ENCODE measurements at places on chromosomes 5 and 9. TPM values are rescaled to one million over a fixed set of nuclear protein-coding genes. Genes with fewer than 3 reads are reported as not detected.

DNA sequence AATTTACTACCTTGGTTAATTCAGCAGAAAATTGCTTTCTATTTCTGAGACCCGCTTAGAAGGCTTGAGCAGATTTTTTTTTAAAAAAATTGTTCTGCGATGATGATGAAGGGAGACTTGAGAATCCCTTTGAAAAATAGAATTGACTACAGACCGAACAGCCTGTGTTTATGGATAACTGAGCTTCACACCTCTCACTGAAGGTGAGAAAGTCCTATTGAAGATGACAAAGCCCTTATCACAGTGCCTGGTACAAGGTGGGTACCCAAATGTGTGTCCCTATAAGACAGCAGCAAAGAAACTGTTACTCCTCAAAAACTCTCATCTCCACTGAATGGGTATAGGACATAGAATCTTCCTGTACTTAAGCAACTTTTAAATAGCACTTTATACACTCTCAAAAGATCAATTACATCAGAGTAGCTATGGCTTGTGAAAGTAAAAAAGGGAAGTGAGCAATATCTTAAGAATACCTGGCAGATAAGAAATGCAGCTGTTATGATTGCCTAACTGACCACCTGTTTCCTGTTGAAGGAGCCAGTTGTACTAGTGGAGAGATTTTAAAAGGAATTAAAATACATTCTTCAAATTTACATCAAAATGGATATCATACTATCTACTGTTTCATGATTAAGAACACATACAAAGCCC, 419.7 kb downstream of the CHSY3 start:
- no peaks in the 10 kb centered on the region for H3K27me3 ChIP-seq
- no peak overlapping the region for H3K27ac ChIP-seq
- H3K36me3 ChIP-seq: no peaks in the 10 kb centered on the region
- H3K4me1 ChIP-seq: no peaks in the 10 kb centered on the region
- H3K4me3 ChIP-seq: no peak overlapping the region
- no peak for DNase-seq

GRCh38 chr5:78162253-78162862, 132.1 kb downstream of the AP3B1 start:
- H3K4me1 ChIP-seq: no peaks in the 10 kb centered on the region
- H3K4me3 ChIP-seq: no peak overlapping the region
- H3K27ac ChIP-seq: no peak overlapping the region

GRCh38 chr9:85200726-85201404, 531.3 kb downstream of the NTRK2 start:
- no peak overlapping the region for H3K27ac ChIP-seq
- no peaks in the 10 kb centered on the region for H3K4me1 ChIP-seq
- no peak overlapping the region for H3K4me3 ChIP-seq
- no peaks in the 10 kb centered on the region for H3K27me3 ChIP-seq
- no peaks in the 10 kb centered on the region for H3K36me3 ChIP-seq
- no peak for DNase-seq

DNA sequence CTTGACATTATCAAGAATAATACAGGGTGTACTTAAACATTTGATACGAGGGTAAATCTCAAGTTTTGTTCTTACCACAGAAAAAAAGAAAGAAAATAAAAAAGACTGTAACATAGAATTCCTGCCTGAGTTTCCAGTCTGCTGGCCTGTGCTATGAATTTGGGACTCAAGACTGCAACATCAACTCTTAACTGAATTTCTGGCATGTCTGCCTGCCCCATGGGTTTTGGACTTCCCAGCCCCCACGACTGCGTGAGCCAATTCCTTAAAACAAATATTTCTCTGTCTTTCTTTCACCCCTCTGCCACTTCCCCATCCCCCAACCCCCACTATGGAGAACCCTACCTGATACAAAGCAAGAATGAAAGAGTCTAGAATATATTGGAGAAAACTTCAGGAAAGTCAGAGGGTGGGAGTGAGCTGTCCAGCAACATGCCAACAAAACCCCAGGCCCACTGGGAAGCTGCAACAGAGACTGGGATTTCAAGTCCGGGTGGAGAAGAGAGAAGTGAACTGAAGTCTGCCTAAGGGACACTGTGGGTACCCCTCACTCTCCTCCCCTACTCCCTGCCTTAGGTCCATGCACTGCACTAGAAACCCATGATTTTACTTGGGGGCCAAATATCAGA, 43.0 kb downstream of the MARCHF3 start:
- no peak overlapping the region for H3K27ac ChIP-seq
- peaks cover 23% of the 10 kb centered on the region for H3K4me1 ChIP-seq
- no peaks in the 10 kb centered on the region for H3K36me3 ChIP-seq
- no peaks in the 10 kb centered on the region for H3K27me3 ChIP-seq

- no peaks in the 10 kb centered on the region for H3K4me1 ChIP-seq
- no peak overlapping the region for H3K27ac ChIP-seq
- no peak overlapping the region for H3K4me3 ChIP-seq
- H3K27me3 ChIP-seq: no peaks in the 10 kb centered on the region
- H3K36me3 ChIP-seq: no peaks in the 10 kb centered on the region
These were observed 63.3 kb upstream of the DAPK1 start for GRCh38 chr9:87434366-87434765.

GRCh38 chr5:40626801-40627200, 52.9 kb upstream of the PTGER4 start:
- no peak overlapping the region for H3K4me3 ChIP-seq
- DNase-seq: no peak
- no peaks in the 10 kb centered on the region for H3K4me1 ChIP-seq
- H3K27me3 ChIP-seq: no peaks in the 10 kb centered on the region
- no peak overlapping the region for H3K27ac ChIP-seq

GRCh38 chr5:93349613-93350012, 231.4 kb downstream of the NR2F1-AS1 start:
- H3K27ac ChIP-seq: no peak overlapping the region
- H3K4me1 ChIP-seq: no peaks in the 10 kb centered on the region
- H3K27me3 ChIP-seq: no peaks in the 10 kb centered on the region
- no peaks in the 10 kb centered on the region for H3K36me3 ChIP-seq
- H3K4me3 ChIP-seq: no peak overlapping the region
- no peak for DNase-seq

DNA sequence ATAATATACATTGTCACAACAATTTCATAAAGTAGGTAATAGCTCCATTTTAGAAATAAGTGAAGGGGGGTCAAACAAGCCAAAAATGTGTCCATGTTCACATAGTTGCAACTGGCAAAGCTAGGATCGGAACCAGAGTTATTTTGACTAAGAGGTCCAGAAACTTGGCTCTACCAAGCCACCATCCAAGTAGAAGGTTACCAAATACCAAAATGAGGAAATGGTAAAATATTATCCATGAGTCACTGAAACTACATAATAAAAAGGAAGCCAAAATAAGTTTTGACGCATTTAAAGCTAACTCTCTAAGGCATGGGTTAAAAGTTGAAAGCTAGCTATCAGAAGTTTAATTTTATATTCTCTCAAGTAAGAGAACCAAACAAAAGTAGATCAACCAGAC, 886.9 kb upstream of the DMAC1 start:
- H3K4me3 ChIP-seq: no peak overlapping the region
- H3K36me3 ChIP-seq: no peaks in the 10 kb centered on the region
- H3K27ac ChIP-seq: no peak overlapping the region
- no peaks in the 10 kb centered on the region for H3K4me1 ChIP-seq

GRCh38 chr9:128144239-128145181, 4.7 kb upstream of the LCN2 start:
- peak; percentile 26 for DNase-seq
- H3K4me3 ChIP-seq: no peak overlapping the region
- H3K27me3 ChIP-seq: no peaks in the 10 kb centered on the region

GRCh38 chr5:151126199-151126645, 31.4 kb downstream of the ANXA6 start:
- H3K27ac ChIP-seq: peak overlapping the region; percentile 86
- peaks cover 36% of the 10 kb centered on the region for H3K4me1 ChIP-seq

DNA sequence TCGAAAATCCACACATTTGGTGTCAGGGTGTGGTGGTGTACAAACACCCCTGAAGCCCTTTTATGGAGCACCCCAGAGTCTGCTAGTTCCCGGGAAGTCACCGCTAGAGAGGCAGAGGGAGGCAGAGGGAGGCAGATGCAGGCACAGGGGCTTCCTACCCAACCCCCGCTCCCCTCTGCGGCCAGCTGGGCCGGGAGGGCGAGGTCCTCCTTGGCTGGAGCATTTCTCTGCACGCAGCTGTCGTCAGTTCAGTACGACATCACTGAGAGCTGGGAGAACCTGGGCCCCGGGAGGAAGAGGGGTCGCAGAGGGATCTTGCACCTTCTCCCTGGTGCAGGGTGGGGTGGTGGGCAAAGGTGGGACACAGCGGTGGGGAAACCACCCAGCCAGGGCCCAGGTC, 15.8 kb upstream of the UBAC1 start:
- no peak overlapping the region for H3K4me3 ChIP-seq
- no peaks in the 10 kb centered on the region for H3K27me3 ChIP-seq
- no peaks in the 10 kb centered on the region for H3K36me3 ChIP-seq
- DNase-seq: no peak
- no peak overlapping the region for H3K27ac ChIP-seq

DNA sequence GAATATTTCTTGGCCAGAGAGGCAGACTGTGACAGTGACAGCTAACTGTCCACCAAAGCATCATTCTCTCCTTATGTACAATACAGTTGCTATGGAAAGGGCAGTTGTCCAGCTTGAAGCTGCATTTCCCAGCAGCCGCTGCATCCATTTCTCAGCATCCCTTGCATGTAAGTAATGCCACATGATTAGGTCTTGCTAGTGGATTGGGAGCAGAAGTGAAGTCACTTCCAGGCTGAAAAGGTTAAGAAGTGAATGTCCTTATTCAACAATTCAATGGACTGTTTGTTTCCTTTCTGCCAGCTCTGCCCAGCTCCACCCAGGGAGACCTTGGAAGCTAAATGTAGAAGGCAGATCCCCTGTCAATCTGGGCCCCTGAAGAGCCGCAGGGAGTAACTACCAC, 26.1 kb upstream of the RETREG1 start:
- DNase-seq: no peak
- no peaks in the 10 kb centered on the region for H3K4me1 ChIP-seq
- no peak overlapping the region for H3K4me3 ChIP-seq
- H3K27ac ChIP-seq: no peak overlapping the region

DNA sequence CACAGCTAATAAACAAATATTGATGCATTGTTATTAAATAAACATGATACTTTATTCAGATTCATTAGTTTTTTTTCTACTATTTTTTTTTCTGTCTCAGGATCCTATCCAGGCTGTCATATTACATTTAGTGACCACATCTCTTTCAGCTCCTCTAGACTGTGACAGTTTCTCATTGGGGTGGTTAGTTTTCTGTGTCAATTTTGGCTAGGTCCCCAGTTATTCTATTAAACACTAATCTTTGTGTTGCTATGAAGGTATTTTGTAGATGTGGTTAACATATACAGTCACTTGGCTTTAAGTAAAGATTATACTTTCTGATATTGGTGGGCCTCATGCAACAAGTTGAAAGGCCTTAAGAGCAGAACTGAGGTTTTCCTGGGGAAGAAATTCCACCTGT, 563.0 kb downstream of the LRRC70 start:
- DNase-seq: no peak
- no peaks in the 10 kb centered on the region for H3K4me1 ChIP-seq

DNA sequence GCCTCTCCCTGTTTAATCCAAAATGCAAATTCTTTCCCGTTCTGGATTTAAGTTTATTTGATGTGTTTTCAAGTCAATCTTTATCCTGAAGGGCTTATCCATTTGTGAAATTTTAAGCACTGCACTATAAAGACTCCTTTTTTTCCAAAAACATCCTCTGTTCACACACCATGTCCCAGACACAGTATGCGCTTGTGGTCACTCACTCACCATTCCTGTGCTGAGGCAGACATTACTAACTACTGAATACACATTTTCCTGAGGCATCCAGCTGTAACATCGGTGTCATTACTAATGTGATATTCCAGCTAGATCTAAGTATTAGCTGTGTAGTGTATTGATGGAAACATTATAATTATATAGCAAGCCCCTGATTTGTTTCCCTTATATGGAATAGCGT, 298.4 kb downstream of the KCTD16 start:
- H3K4me1 ChIP-seq: no peaks in the 10 kb centered on the region
- no peaks in the 10 kb centered on the region for H3K36me3 ChIP-seq
- H3K4me3 ChIP-seq: no peak overlapping the region
- DNase-seq: no peak
- no peak overlapping the region for H3K27ac ChIP-seq

DNA sequence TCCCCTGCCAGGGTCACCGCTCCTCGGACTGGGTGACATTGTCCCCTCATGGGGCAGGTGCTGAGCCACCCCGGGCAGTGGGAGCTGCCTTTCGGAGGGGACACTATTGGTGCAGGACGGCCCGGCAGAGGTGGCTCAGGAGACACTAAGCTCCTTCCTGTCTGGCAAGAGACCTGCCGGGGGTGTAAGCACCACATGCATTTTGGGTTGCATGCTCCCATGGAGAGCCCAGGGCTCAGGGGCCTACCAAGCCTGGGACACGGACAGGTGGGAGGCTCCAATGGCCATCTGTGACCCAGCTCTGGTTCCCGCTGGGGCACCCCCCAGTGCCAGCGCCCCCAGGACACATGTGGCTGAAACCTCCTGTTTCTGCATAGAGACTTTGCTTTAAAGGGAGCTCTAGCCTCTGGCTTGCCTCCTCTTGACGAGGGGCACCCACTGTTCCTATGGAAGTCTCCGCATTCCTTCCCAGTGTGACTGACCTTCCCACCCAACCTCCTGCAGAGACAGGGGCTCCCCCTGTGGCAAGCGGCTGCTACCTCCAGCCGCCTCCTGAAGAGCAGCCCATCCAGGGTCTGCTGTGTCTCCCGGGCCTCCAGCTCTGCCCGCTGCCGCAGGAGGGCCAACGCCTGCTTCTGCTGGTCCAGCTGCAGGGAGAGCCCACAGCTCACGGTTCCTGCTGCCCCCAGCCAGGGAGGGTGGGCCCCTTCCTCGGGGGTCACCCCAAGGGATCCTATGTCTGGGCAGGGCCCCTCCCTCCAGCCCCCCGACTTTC, 28.1 kb downstream of the CCDC187 start:
- H3K4me3 ChIP-seq: no peak overlapping the region
- no peaks in the 10 kb centered on the region for H3K4me1 ChIP-seq
- no peak for DNase-seq
- peaks cover 2% of the 10 kb centered on the region for H3K27me3 ChIP-seq
- no peaks in the 10 kb centered on the region for H3K36me3 ChIP-seq

- H3K4me1 ChIP-seq: no peaks in the 10 kb centered on the region
- no peaks in the 10 kb centered on the region for H3K36me3 ChIP-seq
- H3K27me3 ChIP-seq: no peaks in the 10 kb centered on the region
- DNase-seq: no peak
- no peak overlapping the region for H3K27ac ChIP-seq
These were observed 97.4 kb downstream of the PBX3 start for GRCh38 chr9:125844611-125845010.

The PCDHGA3 gene
- 2.4 TPM for total RNA-seq

The P4HA2 gene
- 13.8 TPM for total RNA-seq

The SHOC1 gene
- not detected for total RNA-seq

The AP3S1 gene
- 29.6 TPM for total RNA-seq

The IFNA6 gene
- total RNA-seq: not detected

The CCNI2 gene
- total RNA-seq: not detected

The RASEF gene
- 0.11 TPM for total RNA-seq

The CEL gene
- 0.84 TPM for total RNA-seq

The IRX2 gene
- not detected for total RNA-seq

The ZFP37 gene
- total RNA-seq: 0.54 TPM
